NCI-H82 (cell line): ENCODE measurements at places on chromosomes 2 and 18.
A peak's percentile ranks its signal among the peaks of the same experiment; 100 is the strongest.

- no peak for DNase-seq
Measured at GRCh38 chr18:64202863-64203262, 54.0 kb upstream of the LINC00305 start.

GRCh38 chr2:133124446-133124845 lies 443.8 kb downstream of the NCKAP5 start:
- DNase-seq: no peak

GRCh38 chr2:129331638-129332037 lies 647.8 kb upstream of the RAB6C start:
- DNase-seq: peak; percentile 3

GRCh38 chr2:21314322-21314835 lies 190.6 kb downstream of the TDRD15 start:
- DNase-seq: no peak

DNA sequence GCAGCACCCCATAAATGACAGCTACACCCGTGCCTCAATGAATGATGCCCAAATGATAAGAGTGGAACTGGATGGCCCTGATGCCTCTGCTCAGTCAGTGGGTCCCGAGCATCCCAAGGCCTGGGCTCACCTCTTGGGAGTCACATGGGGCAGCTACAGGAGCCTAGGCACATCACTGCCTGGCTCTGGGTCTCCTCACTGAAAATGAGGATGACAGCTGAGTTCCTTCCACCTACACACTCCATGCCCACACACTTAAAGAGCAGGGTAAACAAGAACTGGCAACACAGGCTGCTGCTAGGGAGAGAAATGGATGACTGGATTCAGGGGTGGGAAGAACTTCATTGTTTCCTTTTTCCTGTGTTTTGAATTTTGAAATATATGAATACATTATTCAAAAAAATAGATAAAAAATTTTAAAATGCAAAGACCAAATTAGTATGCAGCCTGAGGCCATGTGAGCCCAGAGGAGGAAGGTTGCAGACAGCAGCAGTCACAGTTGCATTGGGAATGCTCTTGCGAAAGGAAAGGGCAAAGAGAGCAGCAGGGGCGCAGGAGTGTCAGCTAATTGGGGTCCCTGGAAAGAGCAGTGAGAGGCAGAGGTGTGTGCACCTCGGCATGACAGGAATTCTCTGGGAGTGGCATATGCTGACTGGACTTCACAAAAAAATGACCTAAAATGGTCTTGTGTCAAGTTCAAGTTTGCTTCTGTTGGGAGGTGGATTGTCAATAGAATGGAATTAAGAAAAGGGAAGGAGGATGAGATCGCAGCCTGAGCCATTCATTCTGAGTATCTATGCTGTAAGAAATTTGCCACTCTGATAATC lies 327.1 kb downstream of the CELF4 start:
- DNase-seq: no peak

DNA sequence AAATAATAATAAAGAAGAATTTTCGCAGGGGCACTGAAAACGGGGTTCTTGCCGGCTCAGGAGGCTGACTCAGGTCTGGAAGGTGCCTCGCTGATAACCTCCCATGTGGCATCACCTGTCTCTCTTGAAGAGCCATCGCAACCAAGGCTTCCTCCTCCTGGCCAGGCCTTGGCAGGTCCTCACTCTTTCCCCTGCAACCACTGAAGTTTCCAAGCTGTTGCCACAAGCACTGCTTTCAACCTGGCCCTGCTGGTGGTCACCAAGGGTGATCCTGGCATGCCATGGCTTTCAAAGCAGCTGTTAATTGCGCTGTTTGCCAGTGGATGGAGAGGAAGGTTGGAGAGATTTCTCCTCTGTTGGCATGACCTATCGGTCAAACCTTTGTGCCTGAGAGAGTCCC lies 163.6 kb upstream of the COPS8 start:
- DNase-seq: no peak

GRCh38 chr2:190574169-190574568 lies 39.6 kb upstream of the NEMP2 start:
- no peak for DNase-seq
